ENCODE measurements at places on chromosomes 6 and 20.

DNA sequence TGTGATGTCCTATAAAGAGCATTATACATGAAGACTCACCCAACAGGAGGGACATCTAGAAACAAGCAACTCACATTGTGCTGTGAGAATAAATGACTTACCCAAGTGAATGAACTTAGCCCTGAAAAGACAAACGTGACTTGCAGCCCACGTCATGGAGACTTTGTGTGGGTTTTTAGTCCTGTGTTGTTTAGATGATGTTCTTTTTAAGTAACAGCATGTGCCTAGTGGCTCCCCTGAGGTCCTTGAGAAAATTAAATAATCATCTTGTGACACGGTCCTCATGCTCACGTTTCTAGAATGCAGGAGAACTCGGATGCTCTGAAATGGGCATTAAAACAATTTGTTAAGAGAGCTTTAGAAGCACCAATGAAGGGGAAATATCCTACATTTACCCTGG, 165.1 kb downstream of the SASH1 start:
- H3K4me3 ChIP-seq, result no peak overlapping the region
- H3K27ac ChIP-seq, result peak overlapping the region; percentile 2
- H3K4me1 ChIP-seq, result peaks cover 21% of the 10 kb centered on the region
- H3K27me3 ChIP-seq, result no peaks in the 10 kb centered on the region
- no peak for DNase-seq
- H3K36me3 ChIP-seq, result no peaks in the 10 kb centered on the region

DNA sequence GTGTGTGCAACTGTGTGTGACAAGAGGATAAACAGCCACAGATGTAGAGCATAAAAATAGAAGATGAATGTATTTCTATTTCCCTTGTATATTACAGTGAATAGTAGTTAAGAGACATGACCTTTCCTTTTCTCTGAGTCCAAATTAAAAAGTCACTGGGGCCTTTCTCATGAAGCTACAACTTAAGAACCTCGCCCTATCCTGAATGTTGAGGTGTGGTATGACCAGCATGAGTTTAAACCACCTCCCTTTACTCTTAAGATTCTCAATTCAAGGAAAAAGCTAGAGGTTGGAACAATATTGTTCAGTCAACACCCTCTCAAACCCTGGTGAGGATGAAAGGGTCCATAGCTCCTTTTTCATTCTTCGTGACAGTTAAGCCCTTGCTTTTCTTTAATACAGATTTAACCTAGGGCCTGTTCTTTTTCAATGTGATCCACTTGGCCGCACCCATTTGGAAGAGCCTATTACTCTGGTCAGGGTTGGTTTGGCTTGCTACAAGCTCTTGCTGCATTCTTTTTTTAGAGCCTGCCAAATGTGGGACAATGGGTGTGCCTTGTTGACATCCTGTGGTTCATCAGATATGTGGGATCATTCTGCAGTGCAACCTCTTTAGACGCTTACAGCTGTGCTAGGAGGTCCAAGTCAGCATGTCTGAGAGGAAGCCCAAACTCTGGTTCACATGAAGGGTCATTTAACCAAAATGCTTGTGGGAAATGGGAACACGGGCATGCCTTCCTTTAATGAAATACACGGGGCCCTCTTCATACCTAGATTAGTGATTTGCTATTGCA, 290.0 kb downstream of the HAO1 start:
- no peaks in the 10 kb centered on the region for H3K27me3 ChIP-seq
- no peak for DNase-seq
- no peak overlapping the region for H3K27ac ChIP-seq
- no peaks in the 10 kb centered on the region for H3K4me1 ChIP-seq
- H3K36me3 ChIP-seq, result no peaks in the 10 kb centered on the region

GRCh38 chr6:28980852-28981430, 24.2 kb downstream of the ZNF311 start:
- DNase-seq, result peak; percentile 91
- H3K4me3 ChIP-seq, result peak overlapping the region; percentile 77
- peaks cover 42% of the 10 kb centered on the region for H3K27me3 ChIP-seq
- H3K36me3 ChIP-seq, result no peaks in the 10 kb centered on the region

DNA sequence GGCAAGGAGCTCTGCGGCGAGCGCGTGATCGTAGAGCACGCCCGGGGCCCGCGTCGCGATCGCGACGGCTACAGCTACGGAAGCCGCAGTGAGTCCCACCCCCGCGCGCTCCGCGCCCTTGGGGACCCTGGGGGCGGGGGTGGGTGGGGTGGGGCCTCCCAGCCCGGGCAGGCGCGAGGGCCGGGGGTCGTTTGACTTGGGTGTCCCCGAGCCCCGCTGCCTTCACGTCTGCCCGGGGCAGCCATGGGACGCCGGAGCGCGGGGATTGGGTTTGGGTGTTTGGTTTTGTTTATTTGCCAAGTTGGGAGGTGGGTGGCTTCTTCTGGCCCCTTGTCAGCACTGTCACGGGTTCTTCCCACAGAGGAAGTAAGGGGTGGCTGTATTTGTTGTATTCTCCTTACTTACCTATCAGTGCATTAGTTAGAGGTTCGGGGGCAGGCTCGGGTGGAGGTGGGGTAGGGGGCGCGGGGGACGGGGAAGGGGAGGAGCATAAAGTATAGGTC, 777 bp downstream of the SRSF6 start:
- H3K27me3 ChIP-seq, result no peaks in the 10 kb centered on the region
- DNase-seq, result peak; percentile 34
- H3K4me1 ChIP-seq, result no peaks in the 10 kb centered on the region
- H3K27ac ChIP-seq, result peak overlapping the region; percentile 61
- H3K4me3 ChIP-seq, result peak overlapping the region; percentile 97

- H3K4me3 ChIP-seq, result no peak overlapping the region
- no peak for DNase-seq
- H3K27ac ChIP-seq, result no peak overlapping the region
- no peaks in the 10 kb centered on the region for H3K27me3 ChIP-seq
These were observed 7.3 kb downstream of the ZC3H12D start for GRCh38 chr6:149477544-149477943.
